ENCODE measurements at places on chromosomes 4 and X.

DNA sequence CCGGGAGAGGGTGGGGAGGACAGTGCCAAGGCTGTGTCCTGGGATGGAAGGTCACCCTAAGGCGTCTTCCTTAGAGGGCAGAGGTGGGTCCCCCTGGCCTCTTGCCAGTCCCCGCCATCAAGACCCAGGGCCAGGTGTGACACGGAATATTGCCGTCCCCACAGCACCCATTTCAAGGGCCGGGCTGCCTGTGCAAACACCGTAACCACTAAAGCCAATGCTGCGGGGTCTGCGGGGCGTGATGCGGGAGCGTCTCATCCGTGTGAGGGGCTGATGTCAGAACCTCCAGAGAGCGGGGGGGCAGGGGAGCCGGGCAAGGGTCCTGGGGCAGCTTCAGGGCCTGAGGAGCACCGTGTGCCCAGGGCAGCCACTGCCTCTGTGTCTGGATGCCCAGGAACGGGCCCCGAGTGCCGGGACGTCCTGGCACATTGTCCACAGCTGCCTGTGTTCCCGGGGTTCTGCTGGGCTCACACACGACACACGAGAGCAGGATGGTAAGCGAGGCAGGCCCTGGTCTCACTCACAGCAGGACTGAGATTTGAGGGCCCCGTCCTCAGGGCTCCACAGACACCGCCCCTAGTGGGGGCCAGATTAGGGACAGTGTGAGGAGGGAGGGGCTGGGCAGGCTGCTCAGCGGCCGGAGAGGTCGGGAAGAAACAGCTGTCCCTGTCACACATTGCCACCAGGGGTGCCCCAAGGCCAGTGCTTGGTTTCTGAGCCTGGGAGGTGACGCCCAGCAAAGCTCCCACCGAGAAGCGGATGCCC, 29.2 kb downstream of the NKX1-1 start:
- no peak for DNase-seq

DNA sequence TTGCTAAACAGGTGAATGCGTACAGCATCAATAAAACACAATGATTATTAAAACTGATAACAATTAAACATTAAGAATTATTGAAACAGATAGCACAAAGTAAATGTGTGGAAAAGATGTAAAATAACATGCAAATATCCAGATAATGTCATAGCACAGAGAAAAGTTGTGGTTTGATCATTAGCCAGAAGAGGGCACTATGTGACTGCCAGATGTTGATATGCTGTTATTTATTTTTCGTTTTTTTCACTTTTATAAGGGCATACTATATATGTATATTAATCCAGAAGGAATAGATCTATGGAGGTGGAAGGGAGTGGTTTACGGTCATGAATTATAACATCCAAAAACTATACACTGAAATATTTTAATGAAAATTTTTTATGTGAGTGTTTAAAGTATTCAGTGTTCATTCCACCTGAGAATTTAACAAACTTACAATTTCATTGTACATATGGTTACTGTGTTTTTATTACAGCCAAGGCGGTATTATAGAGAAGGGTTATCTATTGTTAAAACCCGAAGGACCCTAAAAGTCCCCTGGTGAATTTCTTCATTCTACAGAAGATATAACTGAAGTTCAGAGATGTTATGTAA, 211.9 kb upstream of the UGT8 start:
- DNase-seq = no peak

GRCh38 chrX:65874110-65874509, 165.8 kb downstream of the VSIG4 start:
- no peak for DNase-seq

DNA sequence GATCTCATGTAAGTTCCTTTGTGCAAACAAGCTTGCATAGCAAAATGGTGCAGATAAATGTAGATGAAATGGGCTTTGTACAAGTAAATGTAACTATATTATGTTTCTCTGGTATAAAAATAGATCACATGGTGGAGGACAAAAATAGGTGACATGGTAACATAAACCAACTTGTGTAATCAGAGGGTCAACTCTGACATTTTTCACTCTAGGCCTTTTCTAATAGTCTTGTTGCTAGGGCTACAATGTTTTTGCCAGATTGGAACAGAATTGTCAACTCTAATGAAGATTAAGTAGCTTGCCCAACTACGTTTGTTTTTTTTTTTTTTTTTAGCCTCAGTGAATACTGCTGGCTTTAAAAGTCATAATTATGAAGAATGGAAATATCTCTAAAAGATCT, 11.5 kb downstream of the MAD2L1 start:
- no peak for DNase-seq

GRCh38 chr4:22253431-22253830, 262.4 kb downstream of the ADGRA3 start:
- DNase-seq = no peak

DNA sequence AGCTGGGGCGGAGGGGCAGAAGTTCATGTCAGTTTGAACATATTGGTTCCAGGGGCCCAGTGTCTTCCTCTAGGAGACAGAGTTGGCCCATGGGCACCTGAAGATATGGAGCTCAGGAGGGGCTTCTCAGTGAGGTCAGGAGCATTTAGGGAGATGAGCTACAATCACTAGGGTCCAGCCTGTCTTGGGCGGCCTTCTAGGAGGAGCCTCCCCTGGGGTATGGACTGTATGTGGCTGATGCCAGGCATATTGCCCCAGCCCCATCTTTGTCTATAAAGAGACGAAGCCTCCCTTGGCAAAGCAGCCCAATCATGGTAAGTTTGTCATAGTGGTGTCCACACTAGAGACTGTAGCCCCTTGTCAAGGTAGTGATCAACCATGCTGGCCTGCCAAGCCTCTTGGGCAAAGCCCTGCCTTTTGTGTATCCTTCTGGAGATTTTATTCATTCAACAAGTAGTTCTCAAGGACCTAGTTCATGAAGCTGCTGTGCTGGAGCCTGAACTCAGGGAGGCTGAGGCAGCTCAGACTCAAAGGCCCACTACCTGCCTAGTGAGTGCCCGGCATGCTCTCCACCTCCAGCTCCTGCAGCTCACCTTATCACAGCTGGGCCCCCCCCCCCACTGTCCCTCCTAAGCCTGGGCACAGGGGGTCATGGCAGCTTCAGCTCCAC, 5.4 kb upstream of the CNGA2 start:
- no peak for DNase-seq

DNA sequence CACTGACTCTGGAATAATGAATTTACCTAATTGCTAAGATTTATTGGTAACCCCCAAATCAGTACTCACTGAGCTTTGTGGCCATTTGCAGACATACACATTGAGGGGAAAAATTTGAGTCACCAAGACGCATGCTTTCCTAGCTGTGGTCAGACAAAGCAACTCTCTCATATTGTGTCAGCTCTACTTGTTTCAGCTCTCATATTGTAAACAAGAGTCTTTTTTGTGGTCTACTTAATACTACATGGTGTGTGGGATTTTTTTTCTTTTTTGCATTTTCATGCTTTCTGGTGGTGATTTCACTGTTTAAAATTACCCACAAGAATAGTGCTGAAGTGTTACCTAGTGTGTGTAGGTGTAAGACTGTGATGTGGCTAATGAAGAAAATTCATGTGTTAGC, 428.2 kb upstream of the GALNT7 start:
- no peak for DNase-seq

- no peak for DNase-seq
Measured at GRCh38 chr4:88799900-88800299, 102.3 kb upstream of the NAP1L5 start.

DNA sequence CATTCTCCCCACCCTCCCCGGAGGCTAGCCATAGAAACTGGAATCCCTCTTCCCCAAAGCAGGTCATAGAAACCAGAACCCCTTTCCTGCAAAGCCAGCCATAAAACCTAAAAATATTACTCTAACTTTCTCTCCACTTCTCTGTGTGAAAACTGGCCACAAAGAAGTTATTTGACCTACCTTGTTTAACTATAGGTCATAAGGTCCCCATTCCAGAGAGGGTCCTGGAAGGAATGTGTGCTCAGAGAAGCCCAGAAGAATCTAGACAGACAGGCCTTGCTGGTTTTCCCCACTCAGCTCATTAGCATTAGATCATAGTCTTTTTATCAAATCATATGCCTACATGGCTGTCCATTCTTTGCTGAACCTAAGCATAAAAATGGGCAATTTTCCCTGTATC, 52.8 kb upstream of the TEX13A start:
- no peak for DNase-seq

DNA sequence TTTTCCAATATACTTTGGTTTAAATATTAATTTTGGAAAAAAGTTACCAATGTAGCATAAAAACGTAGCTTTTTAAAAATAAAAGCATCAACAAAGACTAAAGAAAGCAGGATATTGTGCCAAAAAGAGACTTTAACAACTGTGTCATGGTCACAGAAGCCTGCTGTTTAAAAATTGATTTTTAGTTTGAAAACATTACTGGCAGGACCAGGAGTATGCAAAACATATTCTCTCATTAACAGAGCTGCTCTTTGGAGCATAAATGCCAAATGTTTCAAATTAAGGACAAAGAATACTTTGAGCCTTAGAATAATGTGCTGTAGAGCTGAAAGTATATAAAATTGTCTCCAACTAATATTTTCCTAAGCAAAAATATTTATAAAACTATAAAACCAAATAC, 279.0 kb downstream of the ARAP2 start:
- no peak for DNase-seq

DNA sequence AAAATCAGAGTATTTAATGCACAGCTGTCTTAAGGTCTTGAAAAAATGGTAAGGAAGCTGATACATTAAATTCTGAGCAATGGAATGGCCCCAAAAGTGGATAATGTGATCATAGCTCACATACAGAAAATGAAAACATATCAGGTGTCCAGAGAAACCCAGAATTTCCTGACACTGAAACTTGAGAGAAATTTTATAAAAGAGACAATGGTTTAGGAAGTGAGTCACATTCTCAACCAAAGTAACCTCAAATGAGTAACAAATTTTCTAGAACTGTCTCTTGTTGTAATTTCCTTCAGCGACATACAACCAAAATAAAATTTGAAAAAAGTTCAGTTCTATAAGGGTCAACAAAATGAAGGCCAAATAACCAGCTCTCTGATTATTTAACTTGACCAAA, 37.4 kb upstream of the PACRGL start:
- no peak for DNase-seq

- DNase-seq = no peak
Measured at GRCh38 chr4:158527516-158527915, 5.8 kb downstream of the RXFP1 start.

GRCh38 chr4:35925806-35926205, 318.5 kb downstream of the ARAP2 start:
- no peak for DNase-seq

DNA sequence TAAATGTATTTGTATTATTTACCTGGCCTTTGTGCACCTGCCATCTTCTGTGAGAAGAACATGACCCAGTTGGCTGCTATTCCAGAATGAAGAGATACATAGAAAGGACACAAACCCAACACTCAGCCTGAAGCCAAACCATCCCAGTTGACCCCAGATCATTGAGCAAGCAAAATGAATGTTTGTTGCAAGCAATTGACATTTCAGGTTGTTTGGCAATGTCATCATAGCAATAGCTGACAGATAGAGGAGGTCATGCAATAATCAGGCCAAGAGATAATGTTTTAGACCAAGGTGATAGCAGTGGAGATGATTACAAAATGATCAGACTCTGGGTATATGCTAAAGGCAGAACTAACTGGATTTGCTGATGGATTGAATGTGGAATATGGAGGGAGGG, 71.2 kb upstream of the TMEM164 start:
- no peak for DNase-seq

- DNase-seq = no peak
Measured at GRCh38 chrX:30301963-30302362, 7.2 kb downstream of the NR0B1 start.

DNA sequence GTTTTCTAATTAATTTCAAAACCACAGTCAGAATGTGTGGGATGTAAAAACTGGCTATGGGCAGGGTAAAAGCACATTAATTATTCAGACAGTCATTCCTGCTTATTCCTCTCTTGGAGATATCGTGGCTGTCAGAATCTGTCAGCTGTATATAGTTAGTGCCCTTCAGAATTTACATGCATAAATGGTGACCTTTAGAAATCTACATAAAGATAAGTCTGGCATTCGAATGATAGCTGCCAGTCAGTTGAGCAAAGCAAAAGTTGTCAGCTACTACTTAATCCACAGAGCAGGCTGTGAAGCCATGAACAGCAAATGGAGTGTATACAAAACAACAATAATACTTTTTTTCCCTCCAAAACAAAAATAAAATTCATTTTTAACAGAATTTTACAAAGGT, 189.5 kb downstream of the ADGRL3 start:
- DNase-seq = no peak

DNA sequence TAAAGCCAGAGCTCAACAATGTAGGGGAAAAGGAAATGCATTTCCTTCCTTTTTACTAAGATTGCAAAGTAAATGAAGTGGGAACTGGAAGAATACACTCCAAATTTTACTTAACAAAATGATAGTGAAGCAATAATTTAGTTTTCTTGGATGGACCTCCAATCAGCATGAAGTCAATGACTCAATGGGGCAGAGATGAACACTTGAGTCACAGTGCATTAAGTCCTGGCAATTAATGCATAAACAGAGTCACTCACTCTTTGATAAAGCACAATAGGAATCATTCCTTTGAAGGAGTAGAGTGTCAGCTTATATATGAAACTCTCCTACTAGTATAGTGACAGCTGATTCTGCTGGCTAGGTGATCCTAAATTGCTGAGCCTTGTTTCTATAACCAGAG, 66.7 kb upstream of the FRAS1 start:
- DNase-seq = no peak

DNA sequence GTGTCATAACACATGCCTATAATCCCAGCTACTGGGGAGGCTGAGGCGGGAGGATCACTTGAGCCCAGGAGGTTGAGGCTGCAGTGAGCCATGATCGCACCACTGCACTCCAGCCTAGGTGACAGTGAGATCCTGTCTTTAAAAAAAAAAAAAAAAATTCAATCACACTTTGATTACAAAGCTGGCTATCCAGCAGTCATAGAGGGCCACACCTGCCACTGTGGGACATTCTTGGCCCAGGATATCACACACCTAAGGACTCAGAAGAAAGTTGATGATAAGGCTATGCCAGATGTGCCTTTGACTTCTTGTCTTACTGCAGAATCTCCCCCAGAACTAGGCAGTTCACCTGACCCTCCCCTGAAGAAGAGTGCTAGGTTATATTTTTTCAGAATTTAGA, 122.5 kb upstream of the GALNT7 start:
- no peak for DNase-seq

- DNase-seq = no peak
Measured at GRCh38 chrX:70826715-70827114, 81.8 kb downstream of the TEX11 start.

GRCh38 chrX:129769467-129770154, 10.1 kb upstream of the SASH3 start:
- no peak for DNase-seq

DNA sequence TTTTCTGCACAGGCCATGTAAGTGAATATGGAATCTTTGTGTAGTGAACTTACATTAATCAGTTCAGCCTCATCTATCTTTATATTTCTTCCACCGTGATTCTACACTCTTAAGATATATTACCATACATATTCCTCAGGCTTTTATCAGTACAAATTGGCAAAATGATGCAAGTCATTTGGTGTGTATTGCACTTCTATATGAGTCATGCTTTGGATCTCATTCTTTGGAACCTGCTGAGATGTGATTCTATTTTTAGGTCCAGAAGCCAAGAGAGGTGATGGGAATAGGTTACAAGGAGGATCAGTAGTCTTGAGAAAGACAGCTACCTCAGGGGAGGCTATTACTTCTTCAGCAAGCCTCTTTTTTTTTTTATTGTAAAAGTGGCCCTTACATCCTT, 204.4 kb downstream of the ZNF330 start:
- DNase-seq = no peak

All from stimulated activated CD8-positive, alpha-beta memory T cell treated with anti-CD3 and anti-CD28 coated beads, Interleukin-7, amount 100 ng/mL, for 24 hours (primary cell).